ENCODE measurements at places on chromosomes 11 and 22. TPM values are rescaled to one million over a fixed set of nuclear protein-coding genes. Genes with fewer than 3 reads are reported as not detected.

Gene XKR3
- total RNA-seq, result not detected

Gene PHRF1
- total RNA-seq, result 27.7 TPM

DNA sequence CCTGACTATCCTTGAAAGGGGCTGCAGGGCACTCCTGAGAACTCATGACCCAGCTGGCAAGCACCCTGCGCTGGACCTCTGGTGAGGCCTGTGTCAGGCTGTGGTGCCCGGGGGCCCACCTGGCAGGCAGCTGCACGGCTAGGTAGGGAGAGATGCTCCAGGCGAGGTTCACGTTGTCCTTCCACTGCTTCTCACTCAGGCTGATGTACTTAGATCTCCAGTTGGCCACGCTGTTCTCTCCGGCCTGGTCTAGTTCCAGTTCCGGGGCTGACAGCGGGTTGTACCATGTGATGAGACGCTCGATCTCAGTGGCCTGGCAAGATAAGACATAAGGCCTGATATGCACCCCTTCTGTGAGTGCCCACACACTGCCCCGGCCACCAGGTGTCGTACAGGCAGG lies 44.7 kb upstream of the SERPIND1 start:
- no peak for DNase-seq

Gene P2RX6
- total RNA-seq, result 103 TPM

GRCh38 chr11:121337078-121337477 lies 44.5 kb downstream of the SC5D start:
- peak; percentile 2 for DNase-seq

DNA sequence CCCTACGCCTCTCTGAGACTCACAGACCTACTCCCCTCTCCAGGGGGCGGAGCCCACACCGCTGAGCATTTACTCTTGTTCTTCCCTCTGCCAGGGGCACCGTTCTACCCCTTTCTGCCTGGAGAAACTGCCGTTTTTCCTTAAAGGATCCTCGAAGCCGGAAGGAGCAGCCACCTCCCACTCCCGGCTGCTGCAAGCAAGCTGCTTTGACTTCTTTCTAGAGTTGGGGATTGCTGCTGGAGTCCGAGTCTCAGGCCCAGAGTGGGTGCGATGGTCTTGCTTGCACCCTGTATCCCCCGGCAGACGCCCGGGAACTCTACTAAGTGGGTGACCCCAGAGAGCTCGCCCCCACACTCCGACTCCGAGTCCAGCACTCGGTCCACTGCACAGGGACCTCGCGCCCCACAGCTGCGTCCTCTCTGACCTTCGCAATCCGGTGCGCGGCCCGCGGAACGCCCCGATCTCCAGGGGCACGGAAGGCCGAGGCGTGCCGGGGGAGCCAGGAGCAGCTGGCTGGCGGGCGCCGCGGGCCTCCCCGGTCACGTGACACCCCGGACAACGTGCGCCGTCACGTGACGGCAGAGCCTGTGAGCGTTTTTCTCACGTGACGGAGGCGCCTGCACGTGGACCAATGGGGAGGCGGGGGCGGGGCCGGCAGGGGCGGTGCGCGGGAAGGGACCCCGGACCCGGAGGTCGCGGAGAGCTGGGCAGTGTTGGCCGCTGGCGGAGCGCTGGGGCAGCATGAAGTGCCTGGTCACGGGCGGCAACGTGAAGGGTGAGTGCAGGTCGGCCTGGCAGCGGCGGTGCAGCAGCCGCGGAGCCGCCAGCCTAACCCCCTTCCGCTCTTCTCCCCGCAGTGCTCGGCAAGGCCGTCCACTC lies at the start of gene RAD9A:
TSS of gene RAD9A (plus strand) at position 683 of the 879 bp plus-strand sequence. CDS start at position 742, 59 bp downstream.
- peak; percentile 96 for DNase-seq

DNA sequence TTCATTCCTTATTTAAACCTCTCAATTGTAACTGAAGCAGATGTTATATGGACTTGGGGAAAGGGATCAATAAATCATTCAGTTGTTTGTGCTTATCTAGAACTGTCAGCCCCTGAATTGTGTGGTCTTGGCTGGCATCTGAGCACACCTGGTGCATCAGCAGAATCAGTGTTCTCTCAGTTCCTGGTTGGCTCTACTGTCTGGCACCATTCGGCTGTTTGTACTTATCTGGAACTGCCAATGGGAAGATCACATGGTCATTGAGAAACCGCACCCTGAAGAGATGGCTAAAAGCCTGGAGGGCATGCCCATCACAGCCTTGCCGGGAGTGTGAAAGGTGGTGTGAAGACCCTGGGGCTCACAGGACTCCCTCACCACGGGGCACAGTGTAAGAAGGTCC lies 37.1 kb upstream of the EHF start:
- no peak for DNase-seq

DNA sequence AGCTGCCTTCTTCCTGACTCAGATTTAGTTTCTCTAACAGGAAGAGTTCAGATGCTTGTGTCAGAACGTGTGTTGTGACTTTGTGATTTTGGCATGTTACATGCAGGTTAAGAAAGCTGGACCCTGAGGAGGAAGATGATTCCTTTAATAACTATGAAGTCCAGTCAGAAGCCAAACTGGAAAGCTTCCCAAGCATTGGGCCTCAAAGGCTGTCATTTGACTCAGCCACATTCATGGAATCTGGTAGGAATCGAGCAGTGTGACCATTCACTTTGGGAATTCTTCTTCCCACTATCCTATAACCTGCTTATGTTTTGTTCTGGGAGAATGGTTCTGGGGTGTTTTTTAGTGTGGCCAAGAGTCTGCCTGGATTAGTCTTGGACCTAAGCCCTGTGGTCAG lies 48.0 kb downstream of the CABIN1 start:
- DNase-seq, result peak; percentile 49

- peak; percentile 38 for DNase-seq
Observed at GRCh38 chr11:62133328-62134065, 9.7 kb downstream of the INCENP start.

DNA sequence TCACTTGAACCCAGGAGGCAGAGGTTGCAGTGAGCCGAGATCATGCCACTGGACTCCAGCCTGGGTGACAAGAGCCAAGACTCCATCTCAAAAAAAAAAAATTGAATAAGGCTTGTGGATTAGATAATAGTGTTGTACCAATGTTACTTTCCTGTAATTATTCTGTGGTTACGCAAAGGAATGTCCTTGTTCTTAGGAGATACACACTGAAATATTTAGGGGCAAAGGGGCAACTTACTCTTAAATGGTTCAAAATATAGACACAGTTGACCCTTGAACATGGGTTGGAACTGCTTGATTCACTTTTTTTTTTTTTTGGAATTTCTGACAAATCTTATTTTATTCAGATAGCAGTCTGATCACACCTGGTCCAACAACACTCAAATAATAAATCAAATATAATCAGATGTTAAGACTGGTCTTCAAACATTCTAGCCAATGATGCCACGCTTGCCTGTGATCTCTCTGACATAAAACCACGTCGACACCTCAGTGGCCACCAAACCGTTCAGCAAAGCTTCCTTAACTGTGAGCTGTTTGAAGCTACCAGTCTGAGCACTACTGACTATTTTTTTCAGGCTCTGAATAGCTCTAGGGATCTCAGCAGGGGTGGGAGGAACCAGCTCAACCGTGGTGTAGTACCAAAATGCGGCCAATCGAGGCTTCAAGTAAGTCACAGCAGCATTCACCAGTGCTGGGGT lies 710 bp downstream of the ATP5MGL start:
- peak; percentile 78 for DNase-seq

- DNase-seq, result no peak
Observed at GRCh38 chr11:36390963-36391471, 94.9 kb downstream of the PRR5L start.

Gene NEFH
- total RNA-seq, result 2.0 TPM

DNA sequence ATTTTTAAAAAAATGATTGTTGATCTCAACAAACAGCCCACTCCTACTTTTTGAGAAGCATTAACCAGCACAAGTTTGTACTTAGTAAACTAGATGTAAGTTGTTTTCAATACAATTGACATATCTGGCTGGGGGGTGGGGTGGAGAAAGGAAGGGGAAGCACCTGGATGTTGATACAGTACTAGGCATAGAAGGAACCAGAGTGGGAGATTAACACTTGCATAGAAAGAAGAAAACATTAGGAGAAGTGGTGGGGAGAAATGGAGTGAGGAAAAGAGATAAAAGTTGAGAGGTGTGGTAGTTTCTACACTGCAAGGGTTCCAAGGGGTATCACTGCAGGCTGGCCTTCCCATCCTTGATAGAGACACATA lies 10.6 kb upstream of the GAB2 start:
- no peak for DNase-seq

DNA sequence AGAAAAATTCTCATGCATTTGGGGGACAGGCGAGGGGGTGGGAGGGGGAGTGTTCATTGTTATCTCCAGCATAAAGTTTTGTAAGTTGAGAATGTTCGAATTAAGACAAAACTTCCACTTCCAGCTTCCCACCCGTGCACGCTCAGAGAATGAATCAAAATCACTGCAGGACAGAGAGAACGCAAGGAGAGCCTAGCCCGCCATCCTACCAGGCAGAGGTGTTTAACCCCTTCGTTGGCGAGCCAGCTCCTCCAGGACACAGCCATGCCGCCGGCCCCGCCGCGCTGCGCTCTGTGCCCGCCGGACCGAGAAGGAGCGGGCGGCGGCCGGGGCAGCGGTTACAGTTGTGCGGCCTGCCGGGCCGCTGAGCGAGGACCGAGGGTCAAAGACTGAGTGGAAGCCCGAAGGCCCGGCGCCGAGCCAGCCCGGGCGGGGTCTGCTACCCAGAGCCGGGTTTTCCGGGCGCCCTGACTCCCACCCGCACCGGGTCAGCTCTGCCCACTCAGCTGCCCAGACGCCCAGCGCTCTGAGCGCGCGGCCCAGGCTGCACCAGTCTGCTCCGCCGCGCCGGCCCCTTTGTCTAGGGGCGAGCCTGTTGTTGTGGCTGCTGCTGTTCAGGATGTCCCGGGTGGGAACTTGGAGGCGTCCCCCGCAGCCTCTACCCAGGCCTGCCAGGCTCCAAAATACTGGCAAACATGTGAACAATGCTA lies at the start of gene NOX4:
TSS of gene NOX4 (minus strand) at position 395 of the 710 bp plus-strand sequence. CDS start at position 266, 129 bp downstream.
- peak; percentile 8 for DNase-seq

DNA sequence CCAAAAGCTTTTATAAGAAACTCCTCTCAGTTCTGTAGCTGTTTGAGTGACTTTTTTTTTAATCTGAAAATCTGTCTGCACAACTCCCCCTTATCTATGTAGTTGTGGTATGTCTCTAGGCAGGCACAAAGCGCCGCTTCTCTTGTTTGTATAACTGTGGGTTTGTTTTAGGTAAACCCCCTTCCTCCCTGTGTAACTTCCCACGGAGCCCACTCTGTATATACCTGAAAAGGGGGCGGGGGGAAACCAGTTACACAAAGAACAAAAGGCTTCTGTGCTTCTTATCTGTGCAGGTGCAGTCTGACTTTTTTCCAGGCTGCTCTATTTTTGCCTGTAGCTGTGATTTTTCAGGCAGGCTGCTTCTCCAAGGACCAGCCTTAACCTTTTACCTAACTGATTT lies 13.2 kb downstream of the OR10AG1 start:
- no peak for DNase-seq

GRCh38 chr11:120182790-120183491 lies 27.9 kb upstream of the OAF start:
- peak; percentile 35 for DNase-seq

GRCh38 chr11:122848186-122848585 lies 9.9 kb downstream of the CRTAM start:
- DNase-seq, result no peak
